ENCODE measurements at places on chromosomes 7 and 10.

DNA sequence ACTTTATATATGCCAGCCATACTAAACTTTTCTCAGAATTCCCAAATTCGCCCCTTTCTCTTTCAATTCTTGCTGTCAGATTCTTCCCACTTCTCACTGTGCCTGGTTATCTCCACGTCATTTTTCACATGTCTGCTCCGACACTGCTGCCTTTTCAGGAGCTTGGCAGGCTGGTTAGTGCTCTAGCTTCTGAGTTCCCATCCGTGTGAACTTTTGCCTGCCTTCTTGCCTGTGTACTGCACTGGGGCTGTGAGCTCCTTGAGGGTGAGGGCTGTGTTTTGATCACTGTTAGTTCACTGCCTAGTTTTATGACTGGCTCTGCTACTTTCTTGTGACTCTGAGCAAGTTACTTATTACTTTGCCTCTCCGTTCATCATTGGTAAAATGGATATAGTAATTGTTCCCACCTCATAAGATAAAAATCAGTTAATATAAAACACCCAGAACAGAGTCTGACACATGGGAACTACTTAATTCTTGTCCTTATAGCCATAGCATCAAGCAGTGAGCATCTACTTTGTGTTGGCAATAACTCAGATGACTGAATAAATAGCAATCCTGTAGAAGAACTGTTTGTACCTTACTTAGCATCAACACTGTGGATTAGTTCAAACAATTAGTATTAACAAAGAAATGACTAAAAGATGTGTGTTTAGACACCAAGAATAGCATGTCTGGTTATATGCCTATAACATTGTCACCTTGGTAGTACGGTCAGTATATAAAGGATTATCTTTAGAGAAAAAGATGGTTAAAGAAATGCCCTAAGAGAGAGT is 5.5 kb downstream of the GSTO1 start:
- DNase-seq = no peak

- DNase-seq = no peak
Observed at GRCh38 chr7:18425838-18426445, 69.6 kb upstream of the HDAC9 start.

- no peak for DNase-seq
Observed at GRCh38 chr7:28958235-28958979, at the start of gene TRIL. Gene TRIL, minus strand, starts transcription at chr7:28958330. Its CDS starts 284 bp downstream, at chr7:28958046.

DNA sequence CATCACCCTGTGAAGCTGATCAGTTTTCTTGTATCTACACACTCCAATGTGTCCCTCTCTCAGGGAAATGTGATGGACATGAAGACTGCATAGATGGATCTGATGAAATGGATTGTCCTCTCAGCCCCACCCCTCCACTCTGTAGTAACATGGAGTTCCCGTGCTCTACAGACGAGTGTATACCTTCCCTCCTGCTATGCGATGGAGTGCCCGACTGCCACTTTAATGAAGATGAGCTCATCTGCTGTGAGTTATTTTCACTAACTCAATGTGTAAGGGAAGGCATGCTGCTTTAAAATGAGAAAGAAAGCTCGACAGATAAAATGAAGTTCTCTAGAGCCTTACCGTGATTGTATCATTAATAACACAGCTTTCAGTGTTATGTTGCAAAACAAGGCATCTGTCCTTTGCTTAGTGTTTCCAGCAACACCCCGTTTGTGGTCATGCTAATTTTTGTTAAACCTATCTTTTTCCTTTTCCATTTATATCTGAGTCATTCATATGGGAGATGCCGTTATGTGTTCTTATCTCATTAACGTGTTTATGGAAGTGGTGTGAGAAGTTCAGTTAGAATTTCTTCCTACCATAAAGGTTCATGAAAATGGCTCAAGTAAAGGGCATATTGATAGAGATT is 220.9 kb upstream of the PLXDC2 start:
- no peak for DNase-seq

DNA sequence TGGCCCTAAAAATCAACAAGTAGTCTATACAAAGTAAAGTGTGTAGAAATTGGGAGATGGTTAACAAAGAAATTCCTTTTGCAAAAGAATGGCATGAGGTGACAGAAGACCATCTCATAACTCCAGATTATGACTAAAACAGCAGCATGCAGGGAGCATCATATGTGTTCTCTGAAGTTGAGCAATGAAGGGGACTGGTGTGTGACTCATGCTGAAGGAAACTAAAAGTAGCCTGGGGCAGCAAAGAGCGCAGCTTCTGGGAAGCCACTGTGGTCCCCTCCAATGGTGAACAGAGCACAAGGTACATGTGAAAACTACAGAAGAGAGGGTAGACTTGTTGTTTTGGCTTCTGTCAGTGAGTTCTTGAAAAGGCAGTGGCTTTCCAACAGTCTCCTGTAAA is 133.4 kb downstream of the MACC1 start:
- no peak for DNase-seq

DNA sequence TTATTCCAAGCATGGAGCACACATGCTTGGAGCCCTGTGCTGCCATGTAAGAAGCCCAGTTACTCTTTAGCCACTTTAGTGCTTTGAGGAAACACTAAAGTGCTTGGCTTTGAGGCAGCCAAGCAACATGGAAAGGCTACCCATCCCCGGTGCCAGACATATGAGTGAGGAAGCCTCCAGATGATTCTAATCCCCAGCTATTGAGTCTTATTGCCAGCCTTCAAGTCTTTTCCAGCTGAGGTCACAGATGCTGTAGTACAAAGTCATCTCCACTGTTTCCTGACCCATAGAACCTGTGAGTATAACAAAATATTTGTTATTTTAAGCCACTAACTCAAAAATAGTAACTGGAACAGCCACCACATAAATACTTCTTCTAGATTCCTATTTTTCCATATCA is 91.4 kb upstream of the CYP26C1 start:
- DNase-seq = no peak

DNA sequence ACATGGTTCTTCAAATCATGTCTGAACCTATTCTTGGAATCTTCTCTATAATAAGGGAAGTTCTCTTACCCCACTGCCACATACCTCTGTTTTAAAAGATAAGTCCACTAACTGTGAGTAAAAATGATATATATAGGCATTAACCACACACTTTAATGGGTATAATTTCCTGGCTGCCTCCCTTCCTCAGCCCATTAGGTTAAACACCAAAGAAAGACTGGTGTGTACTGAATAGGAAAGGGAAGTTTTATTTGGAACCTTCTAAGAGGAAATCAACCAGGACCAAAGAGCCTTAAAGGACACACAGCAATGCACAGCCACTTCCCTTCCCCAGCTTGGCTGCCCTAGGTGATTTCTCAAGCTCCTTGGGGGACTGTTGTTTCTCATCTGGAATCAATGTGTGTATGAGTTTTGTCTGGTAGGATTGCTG is 5.0 kb upstream of the WBP1L start:
- DNase-seq = no peak

Data from memory B cell (primary cell).